ENCODE measurements at places on chromosomes 11 and 22.

GRCh38 chr22:17384612-17385330 is 15.5 kb downstream of the CECR2 start:
- DNase-seq: no peak

DNA sequence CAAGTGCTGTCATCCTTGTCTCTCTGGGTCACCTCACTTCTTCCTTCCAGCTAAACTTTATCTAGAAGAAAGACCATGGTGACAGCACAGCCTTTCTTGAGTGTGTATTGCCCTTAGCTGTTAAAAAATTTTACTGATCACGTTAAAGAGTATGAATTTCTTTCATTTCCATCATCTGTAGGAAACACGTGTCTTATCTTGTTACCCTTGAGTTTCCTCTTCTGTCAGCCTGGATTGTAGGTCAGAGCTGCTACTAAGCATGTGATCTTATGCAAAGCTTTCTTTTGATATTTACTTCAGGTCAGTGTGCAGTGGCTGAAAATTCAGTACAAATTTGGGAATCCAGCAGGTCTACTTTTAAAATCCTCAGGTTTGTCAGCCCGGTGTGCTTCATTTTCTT is 512.2 kb upstream of the ARHGAP42 start:
- DNase-seq: no peak

GRCh38 chr22:28647216-28647615 is 32.4 kb downstream of the TTC28 start:
- DNase-seq: no peak

DNA sequence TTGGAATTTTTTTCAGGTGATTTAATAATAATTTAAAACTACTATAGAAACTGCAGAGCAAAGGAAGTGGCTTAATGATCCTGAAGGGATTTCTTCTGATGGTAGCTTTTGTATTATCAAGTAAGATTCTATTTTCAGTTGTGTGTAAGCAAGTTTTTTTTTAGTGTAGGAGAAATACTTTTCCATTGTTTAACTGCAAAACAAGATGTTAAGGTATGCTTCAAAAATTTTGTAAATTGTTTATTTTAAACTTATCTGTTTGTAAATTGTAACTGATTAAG is 3.4 kb downstream of the MALAT1 start:
- no peak for DNase-seq

- no peak for DNase-seq
These were observed 69.7 kb downstream of the TEAD1 start for GRCh38 chr11:12743834-12744449.

DNA sequence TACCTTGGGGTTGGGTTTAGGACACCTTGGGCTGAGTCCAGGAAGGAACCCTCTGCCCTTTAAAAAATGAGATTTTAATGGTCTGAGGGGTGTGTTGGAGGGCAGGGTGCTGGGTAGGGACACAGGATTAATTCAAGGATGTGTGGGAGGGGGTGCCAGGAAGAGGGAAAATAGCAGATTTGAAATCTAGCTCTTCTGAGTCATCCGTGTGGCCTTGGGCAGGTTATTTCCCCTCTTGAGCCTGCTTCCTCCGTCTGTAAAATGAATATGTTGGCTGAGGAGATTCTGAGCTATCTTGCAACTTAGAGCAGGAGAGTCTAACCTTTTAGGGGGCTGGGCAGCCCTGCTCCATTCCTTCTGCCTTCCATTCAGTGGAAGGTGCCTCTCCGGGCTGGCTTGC is 3.0 kb downstream of the TSPAN18 start:
- no peak for DNase-seq

GRCh38 chr11:104060820-104061219 is 24.4 kb downstream of the DDI1 start:
- no peak for DNase-seq

DNA sequence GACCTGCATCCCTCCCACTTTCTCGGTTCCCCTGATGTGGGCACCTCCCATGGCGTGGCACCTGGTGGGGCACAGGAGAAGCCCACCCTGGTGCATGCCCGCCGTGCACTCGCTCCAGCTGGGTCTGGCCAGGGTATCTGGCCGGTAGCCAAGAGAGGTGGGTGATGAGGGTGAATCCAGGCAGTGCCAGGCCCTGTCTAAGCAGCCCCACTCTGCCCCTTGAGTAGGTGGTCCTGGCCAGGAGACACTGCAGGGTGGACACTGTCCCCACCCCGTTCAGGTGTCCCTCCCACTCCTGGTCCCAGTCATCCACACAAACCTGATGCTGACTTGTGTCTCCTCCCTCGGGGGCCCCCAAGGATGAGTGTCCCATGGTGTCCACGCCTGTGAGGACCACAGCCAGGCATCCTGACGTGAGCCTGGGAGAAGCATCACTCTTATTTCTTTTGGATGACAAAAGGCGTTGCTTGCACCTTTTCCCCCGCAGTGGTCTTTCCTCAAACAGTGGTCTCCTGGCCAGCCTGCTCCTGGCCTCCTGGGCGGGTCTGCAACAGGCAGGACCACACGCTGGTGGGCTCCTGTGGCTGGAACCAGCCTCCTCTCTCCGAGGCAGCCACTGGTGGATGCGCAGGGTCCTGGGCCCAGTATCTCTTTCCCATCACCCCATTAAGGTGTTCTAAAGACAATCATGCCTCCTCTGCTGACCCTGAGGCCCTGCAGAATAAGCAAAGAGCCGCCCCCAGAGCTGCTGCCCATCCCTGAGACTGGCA is 922.3 kb downstream of the BRD1 start:
- no peak for DNase-seq

GRCh38 chr11:17775507-17776211 is 41.1 kb downstream of the KCNC1 start:
- no peak for DNase-seq

GRCh38 chr11:119262668-119263351 is 54.1 kb downstream of the MCAM start:
- DNase-seq: peak; percentile 34

DNA sequence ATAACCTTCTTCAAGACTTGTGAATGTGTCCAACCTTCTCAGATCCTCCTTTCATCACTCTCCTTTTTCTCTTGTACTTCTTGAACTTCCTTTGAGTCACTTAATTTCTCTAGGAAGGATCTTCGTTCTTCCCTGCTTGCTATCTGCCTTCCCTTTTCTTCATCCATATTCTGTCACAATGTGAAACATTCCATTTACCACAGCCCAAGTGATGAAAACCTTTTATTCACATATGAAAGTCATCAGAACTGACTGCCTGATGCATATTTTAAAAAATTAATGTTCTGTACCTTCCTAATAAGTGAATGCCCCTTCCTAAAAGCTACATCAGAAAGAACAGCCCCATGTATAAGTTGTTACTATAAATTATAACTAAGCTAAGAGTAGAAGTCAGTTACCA is 520.4 kb upstream of the LUZP2 start:
- no peak for DNase-seq

DNA sequence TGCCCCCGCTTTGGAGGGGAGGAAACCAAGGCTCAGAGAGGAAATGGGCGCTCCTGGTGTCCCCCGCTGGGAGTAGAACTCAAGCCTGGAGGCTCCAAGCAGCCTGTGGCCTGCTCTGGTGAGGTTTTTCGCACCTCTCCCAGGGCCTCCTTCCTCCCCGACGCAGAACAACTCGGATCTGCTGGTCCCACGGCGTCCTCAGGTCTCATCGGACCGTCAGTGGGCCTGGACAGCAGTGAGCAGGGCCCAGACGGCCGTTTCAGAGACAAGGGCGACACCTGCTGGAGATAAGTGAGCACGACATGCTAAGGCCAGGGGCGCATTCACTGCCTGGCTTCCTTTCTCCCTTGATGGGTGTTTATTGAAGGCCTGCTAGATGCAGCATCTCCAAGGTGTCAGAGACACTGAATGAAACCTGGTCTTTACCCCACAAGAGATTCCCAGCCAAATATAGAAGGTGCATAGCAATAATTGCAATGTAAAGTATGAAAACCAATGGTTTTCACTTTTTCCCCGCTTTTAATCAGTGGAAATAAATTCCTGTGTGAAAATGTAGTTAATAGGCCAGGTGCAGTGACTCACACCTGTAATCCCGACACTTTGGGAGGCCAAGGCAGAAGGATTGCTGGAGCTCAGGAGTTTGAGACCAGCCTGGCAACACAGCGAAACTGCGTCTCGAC is 26.9 kb upstream of the CD82 start:
- DNase-seq: peak; percentile 67

DNA sequence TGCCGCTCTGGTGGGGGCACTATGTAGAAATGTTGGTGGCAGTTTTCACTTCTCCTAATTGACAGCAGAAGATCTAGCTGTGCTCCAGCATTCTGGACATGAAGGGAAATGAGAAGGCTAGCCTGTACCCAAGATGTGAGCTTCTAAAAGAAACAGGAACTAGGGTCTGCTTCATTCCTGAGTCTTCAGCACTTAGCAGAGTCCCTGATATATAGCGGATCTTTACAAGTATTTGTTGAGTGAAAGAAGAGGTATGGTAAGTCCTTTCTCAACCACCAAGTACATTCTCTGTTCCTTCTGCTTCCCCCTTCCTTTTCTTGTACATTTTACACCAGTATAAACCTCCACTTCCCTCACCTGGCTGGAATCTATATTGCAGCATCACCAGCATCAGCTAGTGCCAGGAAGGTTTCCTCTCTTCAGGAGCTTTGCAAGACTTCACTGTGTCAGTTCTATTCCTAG is 408.3 kb upstream of the CADM1 start:
- DNase-seq: peak; percentile 67

DNA sequence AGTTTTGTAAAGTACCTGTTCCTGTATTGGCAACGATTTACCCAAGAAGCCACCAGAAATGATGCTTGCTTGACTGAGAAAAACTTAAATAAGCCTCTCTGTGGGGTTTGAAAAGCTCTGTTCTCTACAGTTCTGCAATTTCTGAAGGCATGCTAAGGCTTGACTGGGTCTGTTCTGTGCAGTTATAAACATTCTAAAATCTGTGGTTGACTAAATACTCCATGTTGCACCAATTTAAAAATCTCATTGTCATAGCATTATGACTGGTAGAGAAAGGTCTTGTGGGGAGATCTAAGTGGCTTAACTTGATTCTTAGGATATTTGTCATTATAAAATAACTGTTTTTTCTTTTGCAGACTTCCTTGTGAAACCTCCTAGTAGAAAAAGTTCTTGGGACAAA is 73.7 kb downstream of the MTMR3 start:
- DNase-seq: no peak

DNA sequence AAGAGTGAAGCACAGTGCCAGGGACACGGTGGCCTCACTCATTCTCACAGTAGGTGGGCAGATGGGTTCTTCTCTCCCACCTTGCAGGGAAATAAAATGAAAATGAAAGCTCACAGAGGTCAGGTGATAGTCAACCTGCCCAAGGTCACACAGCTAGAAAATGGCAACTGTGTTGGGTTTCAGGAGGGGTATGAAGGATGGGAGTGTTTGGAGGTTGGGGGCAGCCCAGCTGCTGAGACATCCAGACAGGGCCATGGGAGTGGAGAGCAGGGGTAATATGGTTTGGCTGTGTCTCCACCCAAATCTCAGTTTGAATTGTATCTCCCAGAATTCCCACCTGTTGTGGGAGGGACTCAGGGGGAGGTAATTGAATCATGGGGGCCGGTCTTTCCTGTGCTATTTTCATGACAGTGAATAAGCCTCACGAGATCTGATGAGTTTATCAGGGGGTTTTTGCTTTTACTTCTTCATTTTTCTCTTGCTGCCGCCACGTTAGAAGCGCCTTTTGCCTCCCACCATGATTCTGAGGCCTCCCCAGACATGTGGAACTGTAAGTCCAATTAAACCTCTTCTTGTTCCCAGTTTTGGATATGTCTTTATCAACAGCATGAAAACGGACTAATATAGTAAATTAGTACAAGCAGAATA is 247.0 kb downstream of the TENM4 start:
- DNase-seq: no peak

DNA sequence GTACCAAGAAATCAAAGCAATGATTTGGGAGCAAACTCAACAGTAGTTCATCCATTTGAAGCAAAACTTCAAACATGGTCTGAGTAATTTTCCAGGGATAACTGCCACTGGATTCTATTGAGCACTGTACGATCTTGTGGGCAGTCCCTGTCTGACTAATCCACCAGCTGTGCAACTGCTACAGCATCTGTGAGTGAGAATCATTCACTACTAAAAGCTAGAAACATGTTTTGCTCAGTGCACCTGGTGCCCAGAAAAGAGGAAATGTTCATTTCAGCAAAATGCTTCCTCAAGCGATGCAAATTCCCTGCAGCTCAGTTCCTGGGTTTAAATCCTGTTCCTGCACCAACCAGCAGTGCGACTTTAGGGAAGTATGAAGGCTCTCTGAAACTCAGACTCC is 1077.9 kb downstream of the DLG2 start:
- DNase-seq: no peak

- DNase-seq: no peak
These were observed 618.2 kb downstream of the TBC1D22A start for GRCh38 chr22:47380692-47381091.
